ENCODE measurements at places on chromosomes 6 and 20. TPM values are rescaled to one million over a fixed set of nuclear protein-coding genes. Genes with fewer than 3 reads are reported as not detected.

The OXT gene
- total RNA-seq = not detected

The TMC2 gene
- not detected for total RNA-seq

The NCOA7 gene
- 57.8 TPM for total RNA-seq

The CYP24A1 gene
- 0.96 TPM for total RNA-seq

The CALHM4 gene
- 0.19 TPM for total RNA-seq

The KIF6 gene
- 0.28 TPM for total RNA-seq

The SMLR1 gene
- total RNA-seq = 0.19 TPM

The ANKRD66 gene
- not detected for total RNA-seq

The CST2 gene
- 6.9 TPM for total RNA-seq

The ZKSCAN3 gene
- total RNA-seq = 4.2 TPM

The MRS2 gene
- total RNA-seq = 22.6 TPM

The FAXC gene
- total RNA-seq = 0.77 TPM

The TPD52L1 gene
- total RNA-seq = 7.5 TPM

The KHDC1L gene
- total RNA-seq = not detected

The PSORS1C2 gene
- total RNA-seq = not detected

The TMEM244 gene
- not detected for total RNA-seq

The TMEM30A gene
- 183 TPM for total RNA-seq

The FGD2 gene
- total RNA-seq = not detected

The DACT2 gene
- 2.7 TPM for total RNA-seq

The C6orf163 gene
- 0.77 TPM for total RNA-seq

The SIRPD gene
- total RNA-seq = not detected

The CST5 gene
- total RNA-seq = not detected

The PXDC1 gene
- 50.8 TPM for total RNA-seq

The FOXF2 gene
- total RNA-seq = 0.28 TPM

The COX4I2 gene
- total RNA-seq = not detected

The LY6G6C gene
- under 0.01 TPM for total RNA-seq

The CUTA gene
- total RNA-seq = 87.4 TPM

The ZC3H12D gene
- under 0.01 TPM for total RNA-seq

The ADGRF5 gene
- 43.1 TPM for total RNA-seq

All from regular cardiac myocyte (primary cell).